ENCODE measurements at places on chromosomes 5 and 9.

GRCh38 chr5:103408408-103408807, 149.8 kb downstream of the MACIR start:
- no peak for DNase-seq

DNA sequence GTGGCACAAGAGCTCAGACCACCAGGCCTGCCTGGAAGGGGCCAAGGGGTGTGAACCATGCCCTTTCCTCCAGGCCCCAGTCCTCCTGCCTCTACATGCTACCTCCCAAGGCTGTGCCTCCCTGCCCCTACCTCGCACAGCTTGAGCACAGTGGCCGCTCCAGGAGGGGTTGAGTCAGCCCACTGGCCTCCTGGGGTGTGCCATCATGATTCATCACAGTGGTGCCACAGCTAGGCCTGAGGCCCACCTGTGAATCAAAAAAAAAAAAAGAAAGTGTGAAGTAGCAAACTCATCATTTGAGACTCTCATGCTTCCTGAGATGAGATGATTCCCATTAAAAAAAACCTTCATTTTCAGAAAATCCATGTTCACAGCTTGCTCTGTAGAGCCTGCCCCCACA, 240.5 kb downstream of the HSPA4 start:
- DNase-seq = no peak

DNA sequence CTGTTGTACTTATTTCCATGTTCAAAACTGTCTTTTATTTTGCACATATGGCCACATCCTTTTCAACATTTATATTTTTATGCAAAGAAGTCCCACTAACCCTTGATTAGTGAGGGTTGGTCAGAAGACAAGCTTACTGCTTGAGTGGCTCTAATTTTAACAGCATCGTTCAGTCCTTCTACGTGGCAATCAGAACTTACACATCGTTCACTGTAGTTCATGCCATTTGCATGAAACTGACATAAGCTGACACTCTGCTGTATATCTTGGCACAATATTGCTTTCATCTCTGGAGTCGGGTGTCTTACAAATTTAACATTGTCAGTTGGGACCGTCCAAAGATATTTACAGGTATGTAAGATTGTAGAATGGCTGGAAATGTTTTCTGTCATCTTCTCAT, 50.6 kb downstream of the MARCHF11 start:
- no peak for DNase-seq

DNA sequence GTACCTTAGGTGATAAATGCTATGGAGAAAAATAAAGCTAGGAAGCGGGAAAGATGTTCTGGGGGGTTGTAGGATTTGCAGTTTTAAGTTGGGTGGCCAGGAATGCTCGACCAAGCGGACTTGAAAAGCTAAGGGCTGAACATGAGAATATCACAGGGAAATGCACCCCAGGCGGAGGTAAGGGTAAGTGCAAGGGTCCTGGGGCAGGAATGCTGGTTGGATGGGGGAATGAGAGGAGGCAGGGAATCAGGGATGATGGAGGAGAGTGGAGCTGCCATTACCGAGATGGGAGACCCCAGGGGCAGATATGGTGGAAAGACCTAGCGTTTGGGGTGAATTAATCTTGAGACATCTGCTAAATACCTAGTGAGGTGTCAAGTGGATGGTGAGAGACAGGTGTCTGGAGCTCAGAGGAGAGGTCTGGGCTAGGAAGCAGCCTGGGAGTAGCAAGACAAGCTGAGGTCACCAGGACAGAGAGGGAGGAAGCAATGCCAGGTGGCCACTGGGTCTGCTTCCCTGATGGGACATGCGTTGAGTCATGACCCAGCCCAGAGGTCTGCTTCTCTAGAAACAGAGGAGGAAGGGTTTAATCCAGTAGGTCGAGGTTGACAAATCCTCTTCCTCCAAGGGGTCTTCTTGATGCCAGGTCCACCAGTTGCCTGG, 77.7 kb upstream of the ASS1 start:
- DNase-seq = no peak

DNA sequence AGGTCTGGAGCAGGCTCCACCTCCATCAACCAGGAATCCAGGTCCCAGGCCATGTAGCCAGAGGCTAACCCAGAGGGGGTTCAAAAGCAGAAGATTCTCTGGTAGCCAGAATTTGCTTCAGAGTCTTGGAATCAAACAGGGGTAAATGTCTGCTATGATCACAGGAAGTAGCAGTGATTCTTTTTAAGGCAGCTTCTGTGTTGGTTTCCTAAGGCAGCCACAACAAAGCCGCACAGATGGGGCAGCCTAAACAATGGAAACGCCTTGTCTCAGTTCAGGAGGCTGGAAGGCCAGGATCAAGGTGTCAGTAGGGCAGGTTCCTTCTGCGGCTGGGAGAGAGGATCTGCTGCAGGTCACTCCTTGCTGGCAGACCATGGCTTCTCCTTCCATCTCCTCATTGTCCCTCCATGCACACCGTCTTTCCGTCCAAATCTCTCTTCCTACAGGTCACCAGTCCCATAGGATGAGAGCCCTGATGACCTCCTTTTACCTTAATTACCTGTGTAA, 167.3 kb downstream of the ROR2 start:
- no peak for DNase-seq

GRCh38 chr5:69468631-69469030, 24.0 kb upstream of the OCLN start:
- DNase-seq = no peak

- peak; percentile 12 for DNase-seq
Measured at GRCh38 chr5:107248066-107248695, 422.6 kb downstream of the EFNA5 start.

Measured in amniotic stem cell (primary cell).